Left hindlimb (tissue), 1 donor: ENCODE measurements at places on chromosomes 7 and 10.

DNA sequence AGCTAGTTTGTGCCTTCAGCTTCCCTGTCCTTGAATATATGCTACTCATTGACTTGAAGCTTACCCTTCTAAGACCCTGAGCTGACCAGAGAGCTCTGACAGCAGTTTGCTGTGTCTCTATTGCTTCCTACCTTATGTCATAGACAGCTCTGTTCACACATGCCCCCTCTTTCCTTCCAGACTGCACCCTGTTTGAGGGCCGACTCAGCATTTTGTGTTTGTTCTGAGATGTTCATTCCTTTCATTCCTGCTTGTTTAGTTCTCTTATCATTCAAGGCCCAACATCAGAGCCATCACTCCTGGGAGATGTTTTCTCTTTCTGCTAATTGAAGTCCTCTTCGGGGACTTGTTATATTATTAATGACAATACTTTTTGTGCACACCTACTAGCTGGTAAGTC, 518.9 kb downstream of the LRMDA start:
- no peak for DNase-seq

DNA sequence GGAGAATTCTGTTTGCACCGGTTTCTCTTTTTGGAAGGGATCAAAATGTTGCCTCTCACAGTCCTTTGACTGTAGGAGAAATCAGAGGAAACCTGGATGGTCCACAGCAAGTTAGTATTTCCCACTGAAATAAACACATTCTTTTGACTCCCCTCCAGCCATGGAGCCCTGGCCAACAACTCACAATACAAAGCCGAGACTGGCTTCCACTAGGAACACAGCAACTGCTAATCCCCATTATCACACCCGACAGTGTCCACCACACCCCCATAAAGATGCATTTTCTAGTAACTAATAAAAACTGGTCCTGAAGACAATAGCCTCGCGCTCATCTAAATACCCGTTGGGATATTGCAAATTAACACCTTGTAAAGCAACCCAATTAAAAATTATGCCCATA, 798 bp upstream of the MACROH2A2 start:
- no peak for DNase-seq

GRCh38 chr7:1013581-1013980, 30.6 kb downstream of the CYP2W1 start:
- DNase-seq, result no peak

DNA sequence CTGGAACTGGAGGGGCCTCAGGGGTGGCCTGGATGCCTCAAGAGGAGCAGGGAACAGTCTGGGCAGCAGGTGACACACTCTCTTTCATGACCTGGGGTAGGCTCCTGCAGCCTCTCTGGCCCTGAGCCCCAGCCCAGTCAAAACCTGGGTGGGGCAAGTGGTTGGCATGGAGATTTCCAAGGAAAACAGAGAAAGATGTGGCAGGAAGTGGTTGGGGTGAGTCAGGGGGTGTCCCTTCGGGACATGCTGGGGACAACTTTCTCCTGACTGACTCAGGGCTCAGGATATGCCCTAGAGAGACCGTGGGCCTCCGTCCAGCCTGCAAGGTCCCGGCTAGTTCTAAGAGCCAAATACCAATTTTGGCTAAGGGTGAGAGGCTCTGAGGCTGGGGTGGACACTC, 2.9 kb downstream of the AQP1 start:
- DNase-seq, result no peak

DNA sequence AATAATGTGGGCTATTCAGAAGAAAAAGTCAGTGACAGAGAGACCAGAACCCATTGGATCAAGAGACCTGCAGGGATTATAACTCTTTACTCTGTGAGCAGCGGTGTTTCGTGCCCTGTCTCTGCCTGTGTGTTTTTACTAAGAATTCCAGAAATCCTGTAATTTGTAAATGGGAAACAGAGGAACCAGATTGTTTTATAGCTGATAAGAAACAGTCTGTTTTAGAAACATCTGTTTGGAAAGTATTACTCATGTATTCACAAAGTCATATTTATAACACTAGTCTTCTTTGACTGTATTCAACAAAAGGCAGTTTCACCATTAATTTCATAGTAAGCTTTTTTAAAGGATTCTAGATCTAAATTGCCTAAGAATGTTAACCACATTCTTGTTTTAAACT, 30.0 kb upstream of the VDAC2 start:
- DNase-seq, result no peak

GRCh38 chr7:73719806-73720169, 319 bp upstream of the STX1A start:
- DNase-seq, result no peak

DNA sequence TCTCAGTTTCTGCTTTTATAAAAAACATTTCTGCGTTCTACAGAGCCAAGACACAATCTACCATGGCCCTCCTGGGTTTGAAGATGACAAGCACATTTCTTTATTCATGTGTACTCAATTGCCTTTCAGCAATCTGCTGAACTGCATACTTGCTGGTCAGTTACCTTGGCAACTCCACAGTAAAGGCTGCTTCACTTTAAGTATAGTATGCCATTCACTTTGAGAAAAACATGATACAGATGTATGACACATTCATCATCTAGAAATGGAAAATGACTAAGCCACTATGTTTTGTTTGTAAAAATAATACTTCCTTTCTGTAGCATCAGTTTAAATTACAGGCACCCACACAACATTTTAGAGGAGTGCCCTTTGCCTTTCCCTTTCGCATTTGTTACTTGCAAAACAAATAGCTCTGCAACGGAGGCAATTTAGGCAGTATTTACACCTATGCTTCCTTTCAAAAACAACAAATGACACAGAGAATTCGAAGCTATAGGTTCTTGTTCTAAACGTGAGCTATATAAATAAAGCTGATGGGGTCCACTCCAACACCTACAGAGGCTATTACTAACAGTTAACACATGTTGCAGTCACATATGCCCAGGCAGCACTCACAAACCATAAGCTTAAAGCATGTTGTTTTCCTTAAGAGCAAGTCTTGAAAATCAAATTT, 23.5 kb downstream of the SGCE start:
- DNase-seq, result no peak

- DNase-seq, result no peak
These were observed 22.5 kb upstream of the UBE2H start for GRCh38 chr7:129975309-129975708.

DNA sequence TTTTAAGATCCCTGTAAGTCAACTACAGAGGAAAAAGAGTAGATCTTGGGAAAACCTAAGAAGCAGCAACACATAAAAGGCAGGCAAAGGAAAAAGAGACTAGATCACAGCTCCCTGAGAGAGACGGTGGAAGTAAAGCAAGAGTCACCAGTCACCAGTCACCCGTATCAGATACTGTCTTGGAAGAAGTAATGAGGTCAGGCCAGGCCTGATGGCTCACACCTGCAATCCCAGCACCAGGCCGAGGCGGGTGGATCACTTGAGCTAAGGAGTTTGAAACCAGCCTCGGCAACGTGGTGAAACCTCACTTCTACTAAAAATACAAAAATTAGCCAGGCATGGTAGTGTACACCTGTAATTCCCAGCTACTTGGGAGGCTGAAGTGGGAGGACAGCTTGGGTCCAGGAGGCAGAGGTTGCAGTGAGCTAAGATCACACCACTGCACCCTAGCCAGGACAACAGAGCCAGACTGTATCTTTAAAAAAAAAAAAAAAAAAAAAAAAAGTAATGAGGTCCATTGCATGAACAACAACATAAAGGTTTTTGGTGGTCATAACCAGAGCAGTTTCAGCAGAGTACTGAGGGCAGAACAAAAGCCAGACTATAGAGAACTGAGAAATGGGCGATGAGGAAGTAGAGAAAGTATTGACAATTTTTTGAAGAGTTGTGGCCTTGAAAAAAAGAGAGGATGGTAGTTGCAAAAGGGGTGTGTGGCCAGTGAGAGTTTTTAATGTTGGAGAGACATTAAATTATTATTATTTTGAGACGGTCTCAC, 16.9 kb downstream of the ZNF713 start:
- DNase-seq, result no peak

GRCh38 chr10:57917019-57917418, 350.7 kb downstream of the IPMK start:
- no peak for DNase-seq

GRCh38 chr10:35217455-35217854, 90.8 kb downstream of the CREM start:
- peak; percentile 59 for DNase-seq
